ENCODE measurements at places on chromosomes 2 and 18.

GRCh38 chr2:58720033-58720769, 479.1 kb upstream of the FANCL start:
- no peak for DNase-seq

DNA sequence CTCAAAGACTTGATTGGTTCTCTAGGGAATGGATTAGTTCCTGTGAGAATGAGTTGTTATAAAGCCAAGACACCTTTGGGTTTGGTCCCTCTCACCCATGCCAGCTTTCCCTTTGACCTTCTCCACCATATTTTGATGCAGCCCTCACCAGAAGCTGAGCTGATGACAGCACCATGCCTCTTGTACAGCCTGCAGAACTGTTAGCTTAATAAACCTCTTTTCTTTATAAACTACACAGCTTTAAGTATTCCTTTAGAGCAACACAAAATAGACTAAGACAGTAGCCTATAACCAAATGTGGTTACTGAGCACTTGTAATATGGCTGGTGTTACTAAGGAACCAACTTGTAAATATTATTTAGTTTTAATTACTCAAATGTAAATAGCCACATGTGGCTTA, 55.1 kb downstream of the BAZ2B start:
- DNase-seq = no peak

DNA sequence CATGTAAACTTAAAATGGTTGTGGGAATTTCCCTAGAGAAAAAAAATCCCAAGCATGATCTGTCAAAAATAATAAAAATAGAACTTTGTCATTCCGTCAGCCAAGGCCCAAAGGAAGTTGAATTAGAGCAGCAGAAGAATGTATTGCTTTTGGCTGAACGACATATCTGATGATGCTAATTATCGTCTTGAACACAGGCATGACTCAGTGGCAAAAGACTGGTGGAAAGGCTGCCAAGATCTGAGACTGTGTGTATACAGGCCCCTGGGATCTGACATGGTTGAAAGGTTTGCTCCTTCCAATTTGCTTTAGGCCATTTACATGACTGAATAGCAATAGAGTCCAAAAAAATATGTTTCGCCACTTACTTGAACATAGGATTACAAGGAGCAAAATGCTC, 1057.1 kb upstream of the CRIM1 start:
- DNase-seq = no peak

- no peak for DNase-seq
These were observed 1081.5 kb upstream of the ZEB2 start for GRCh38 chr2:145601361-145601925.

- DNase-seq = no peak
These were observed 5.9 kb downstream of the PPP3R1 start for GRCh38 chr2:68246396-68246795.

- DNase-seq = no peak
These were observed 19.6 kb upstream of the DNAH7 start for GRCh38 chr2:196088203-196088602.

GRCh38 chr18:67300498-67300897, 216.0 kb downstream of the DSEL start:
- peak; percentile 22 for DNase-seq

DNA sequence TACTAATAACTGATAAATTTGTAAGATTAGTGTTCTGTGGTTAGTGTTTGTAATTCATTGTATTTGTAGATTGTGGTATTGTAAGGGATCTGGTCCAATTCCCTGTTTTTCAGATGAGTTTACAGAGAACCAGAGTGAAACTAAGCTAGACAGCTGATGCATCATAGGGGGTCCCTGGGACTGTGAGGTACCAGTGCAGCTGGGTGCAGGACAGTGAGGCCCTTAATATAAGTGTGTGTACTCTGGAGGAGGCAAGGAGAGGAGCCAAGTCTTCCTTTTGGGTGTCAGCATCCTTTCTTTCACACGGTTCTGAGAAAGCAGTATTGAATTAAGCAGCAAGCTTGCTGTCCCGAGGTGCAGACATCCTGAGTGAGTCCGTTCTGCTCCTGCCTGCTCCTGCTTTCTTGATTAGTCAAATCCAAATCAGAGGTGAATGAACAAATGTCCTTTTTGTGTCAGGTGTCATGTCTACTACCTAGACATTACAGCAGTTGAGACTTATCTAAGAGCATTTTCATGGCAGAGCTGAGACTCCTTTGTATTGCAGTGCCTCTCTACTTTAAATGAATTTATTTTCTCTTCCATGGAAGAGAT, 194.9 kb downstream of the MCFD2 start:
- no peak for DNase-seq

- DNase-seq = no peak
These were observed 472.3 kb downstream of the TNS1 start for GRCh38 chr2:217530392-217531090.

- no peak for DNase-seq
These were observed 127.0 kb upstream of the FZD5 start for GRCh38 chr2:207896525-207897285.

DNA sequence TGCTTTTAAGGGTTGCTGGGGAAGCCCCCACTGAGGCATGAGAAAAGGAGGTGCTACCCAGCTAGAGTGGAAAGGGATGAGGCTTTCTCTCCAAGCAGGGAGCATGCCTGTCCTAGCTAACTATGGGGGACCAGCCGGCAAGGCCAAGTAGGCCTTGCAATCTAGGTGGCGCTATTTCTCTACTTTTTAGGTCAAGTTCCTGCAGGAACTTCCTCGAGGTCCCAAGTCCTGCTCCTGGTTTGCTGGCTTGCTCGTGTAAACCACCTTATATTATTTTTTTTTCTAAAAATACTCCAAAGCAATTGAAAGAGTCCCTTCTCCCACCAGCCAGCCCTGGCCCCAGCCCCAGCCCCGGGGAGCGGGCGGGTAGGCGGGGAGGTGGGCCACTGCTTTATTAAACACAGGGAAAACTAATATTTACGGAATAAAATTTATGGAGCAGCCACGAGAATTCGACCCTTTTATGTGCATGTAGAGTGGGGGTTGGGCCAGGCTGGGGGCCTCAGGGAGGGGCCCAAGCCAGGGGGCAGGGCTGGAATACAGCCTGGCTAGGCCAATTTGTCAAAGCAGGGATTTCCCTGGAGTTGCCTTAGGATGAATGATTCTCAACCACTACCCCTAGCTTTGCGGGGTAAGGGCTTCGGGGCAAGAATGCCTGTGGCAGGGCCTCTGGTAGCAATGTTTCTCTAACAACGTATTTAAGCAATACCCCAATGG, 12.8 kb upstream of the IHH start:
- DNase-seq = peak; percentile 23

- DNase-seq = no peak
These were observed 101.4 kb downstream of the ARHGAP28 start for GRCh38 chr18:6830916-6831315.

GRCh38 chr2:202508686-202509085, 126.1 kb upstream of the FAM117B start:
- no peak for DNase-seq

GRCh38 chr2:30237239-30237965, 6.1 kb downstream of the LBH start:
- peak; percentile 67 for DNase-seq

Data from activated CD4-positive, alpha-beta T cell treated with anti-CD3 and anti-CD28 coated beads for 48 hours (primary cell).